ENCODE measurements at places on chromosomes 13 and 19.

DNA sequence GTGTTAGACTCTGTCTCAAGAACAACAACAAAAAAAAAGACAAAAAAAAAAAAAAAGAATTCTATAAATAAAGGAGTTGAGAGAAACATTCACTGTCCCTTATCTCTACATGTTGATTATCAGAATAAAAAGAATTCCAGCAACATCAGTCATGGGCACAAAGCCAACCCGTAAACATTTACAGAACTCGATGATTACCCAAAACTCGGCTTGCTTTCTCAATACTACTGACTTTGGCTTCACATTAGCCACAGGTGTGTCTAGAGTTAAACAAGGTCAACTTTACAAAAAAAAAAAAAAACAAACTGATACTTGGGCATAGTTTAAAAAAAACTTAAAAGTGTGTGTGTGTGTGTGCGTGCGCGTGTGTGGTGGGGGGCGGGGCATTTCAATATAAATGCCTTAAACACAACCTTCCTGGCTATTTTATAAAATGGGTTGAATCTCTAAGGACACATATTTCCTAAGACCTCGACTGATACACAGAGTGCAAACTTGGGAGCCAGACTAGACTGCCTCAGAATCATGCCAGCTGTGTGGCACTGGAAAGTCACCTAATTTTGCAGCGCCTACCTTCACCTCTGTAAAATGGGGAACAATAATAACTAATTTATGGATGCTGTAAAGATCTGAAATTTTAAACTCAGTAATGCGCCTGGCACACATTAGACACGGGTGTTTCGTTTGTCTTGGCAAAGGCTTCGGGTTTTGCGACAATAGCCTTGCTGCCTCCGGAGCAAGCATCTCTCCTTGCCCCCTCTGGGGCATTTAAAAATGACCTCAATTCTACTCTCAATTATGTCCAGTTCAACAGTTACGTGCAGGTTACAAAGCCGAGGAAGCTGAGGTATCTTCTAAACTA is 922 bp downstream of the EBPL start:
- no peak for DNase-seq

DNA sequence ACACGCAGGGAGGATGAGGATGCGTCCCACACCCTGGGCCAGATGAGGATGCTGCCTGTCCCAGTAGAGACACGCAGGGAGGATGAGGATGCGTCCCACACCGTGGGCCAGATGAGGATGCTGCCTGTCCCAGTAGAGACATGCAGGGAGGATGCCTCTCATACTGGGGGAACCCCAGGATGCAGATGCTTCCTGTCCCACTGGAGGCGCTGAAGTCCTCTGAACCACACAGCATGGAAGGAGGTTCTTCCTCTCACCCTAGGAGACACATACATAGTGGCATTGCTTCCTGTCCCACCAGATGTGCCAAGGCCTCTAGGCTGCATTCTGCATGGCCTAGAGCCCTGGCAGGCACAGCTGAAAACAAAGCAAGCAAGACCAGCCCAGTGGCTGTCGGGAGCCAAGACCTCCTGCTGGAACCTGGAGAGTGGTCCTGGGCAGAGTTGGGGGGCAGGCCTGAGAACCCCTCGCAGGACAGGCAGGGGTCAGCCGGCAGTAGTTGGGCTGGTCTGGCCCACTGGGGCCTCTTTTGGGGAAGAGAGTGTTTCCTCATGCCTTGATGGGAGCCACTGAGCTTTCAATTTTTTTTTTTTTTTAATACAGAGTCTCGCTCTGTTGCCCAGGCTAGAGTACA is 4.3 kb downstream of the HPN start:
- no peak for DNase-seq

GRCh38 chr19:11984986-11985385 is 20.1 kb downstream of the ZNF763 start:
- DNase-seq, result no peak

DNA sequence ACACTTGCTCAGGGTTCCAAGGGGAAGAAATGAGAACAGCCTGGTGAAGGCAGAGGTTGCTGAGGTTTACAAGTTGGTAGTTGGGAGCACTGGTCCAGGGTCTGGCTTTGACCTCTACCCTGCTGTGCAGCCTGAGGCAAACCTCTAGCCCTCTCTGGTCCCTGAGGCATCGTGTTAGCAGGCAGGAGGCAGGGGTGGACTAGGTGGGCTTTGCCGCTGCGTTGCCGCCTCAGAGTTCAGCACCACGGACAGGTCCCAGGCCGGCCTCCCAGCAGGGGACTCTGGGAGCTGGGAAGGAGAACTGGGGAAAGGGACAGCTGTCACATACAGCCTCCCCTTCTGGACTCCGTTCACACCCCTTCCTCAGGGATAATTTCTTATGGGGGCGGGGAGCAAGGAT is 3.1 kb downstream of the NCAN start:
- DNase-seq, result no peak

- DNase-seq, result no peak
Observed at GRCh38 chr19:8081569-8082550, 29.3 kb downstream of the CCL25 start.

DNA sequence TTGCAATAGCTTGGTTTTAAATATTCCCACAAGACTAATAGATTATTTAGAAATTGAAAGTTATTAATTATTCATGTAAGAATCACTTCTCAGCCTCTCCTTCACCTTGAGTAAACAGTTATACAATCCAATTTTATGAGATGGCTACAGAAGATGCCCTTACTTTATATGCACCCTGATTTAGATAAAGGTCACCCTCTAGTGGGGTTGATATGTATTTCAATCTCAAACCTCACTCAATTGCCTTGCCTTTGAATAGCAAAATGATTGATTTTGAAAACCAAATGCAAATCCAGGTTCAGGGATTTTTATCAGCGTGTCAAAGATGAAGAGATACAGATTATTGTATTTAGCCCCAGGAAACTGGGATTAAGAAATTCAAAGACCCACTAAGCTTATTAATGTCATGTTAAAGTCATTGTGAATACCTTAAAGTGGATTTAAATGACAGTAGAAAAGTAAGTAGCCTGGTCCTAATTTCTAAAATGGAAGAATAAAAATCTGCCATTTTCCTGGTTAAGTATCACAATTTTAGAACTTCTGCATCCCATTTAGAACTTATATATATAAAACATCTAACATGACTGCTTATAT is 305.1 kb downstream of the ITGBL1 start:
- no peak for DNase-seq

DNA sequence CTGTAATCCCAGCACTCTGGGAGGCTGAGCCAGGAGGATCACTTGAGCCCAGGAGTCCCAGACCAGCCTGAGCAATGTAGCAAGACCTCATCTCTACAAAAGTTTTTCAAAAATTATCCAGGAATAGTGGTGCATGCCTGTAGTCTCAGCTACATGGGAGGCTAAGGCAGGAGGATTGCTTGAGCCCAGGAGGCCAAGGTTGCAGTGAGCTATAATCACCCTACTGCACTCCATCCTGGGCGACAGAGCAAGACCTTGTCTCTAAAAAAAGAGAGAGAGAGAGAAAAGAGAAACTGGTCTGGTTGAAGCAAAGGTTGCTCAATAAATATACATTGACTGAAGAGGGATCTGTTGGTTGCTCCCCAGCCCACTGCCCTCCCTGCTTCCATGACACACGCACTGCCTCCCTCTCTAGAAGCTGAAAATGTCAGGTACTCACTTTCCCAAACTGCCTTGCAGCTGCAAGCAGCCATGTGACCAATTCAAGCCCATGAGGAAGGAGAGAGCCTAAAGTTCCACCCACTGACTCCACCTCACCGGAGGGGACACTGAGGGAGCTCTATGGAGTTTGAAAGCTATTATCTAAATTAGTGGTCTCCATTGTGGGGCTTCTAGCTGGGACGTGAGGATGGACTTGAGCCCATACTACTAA is 14.0 kb downstream of the CEACAM16 start:
- DNase-seq, result no peak

DNA sequence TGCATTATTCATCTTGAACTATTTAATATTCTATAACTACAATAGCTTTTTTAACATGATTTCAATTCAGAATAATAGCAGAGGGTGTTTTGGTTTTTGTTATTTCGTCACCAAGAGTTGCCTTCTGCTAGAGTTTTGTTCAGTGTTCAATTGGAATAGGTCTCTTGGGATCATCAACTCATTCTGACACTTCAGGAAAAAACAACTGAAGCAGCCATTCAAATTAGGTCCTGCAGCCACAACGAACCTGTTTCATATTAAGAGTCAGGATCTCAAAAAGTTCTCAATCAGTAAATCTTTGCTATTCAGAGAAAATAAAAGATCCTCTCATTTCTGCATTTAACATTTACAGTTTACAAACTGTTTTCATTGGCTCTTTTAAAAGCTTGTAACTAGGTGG is 2.4 kb upstream of the CHAMP1 start:
- DNase-seq, result no peak

GRCh38 chr13:45207319-45207718 is 6.5 kb upstream of the KCTD4 start:
- DNase-seq, result no peak
